Activated T-cell treated with anti-CD3 and anti-CD28 coated beads, Interleukin-2, amount 50 U/mL, for 1 hour (primary cell): ENCODE measurements at places on chromosomes 16 and 17.

DNA sequence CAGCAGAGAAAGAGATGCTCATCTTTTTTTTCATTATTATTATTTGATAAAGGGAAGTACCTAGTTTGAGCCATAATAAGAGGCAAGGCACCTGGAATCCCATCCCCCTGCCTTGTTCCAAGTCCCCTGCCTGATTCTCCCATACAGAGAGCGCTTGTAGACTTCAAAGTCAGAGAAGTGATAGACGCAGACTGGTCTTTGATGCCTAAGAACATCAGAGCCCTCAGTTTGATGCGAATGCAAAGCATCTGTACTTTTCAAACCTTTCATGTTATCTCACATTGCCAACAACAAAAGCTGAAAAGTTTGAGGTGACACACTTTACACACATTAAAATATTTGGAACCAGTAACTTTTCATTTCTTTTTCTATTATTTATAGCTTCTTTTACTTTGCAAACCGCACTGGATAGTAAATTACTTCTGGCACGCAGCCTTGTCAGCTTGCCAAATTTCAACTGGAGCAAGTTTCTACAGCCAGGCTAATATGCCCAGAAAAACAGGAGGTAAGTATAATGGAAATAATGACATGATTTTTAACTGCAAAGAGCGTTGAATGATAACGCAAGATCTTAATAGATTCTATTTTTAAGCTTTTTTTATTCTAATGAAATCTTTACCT lies 5.9 kb upstream of the UTP6 start:
- no peak for DNase-seq

GRCh38 chr16:1053700-1054368 lies 18.7 kb upstream of the SSTR5 start:
- no peak for DNase-seq

- no peak for DNase-seq
These were observed 5.0 kb upstream of the ALDH3A1 start for GRCh38 chr17:19753051-19753509.

DNA sequence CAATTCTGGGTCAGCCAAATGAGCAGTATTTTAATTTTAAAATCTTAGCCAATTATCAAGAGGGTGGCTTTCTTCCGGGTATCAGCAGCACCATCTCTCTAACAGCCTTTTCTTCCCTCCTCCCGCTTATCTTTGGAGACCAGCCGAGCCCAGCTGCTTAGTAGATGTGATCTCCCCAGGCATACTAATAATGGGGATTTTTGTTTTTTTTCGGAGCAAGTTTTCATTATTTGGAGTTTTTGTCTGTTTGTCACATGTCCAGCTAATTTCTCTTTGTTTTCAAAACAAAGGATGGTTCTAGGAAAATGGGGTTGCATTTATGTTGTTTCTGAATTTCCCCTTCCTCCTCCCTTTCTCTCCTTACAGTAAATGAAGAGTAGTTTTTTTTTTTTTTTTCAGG lies 170.5 kb upstream of the MPHOSPH6 start:
- DNase-seq: no peak

DNA sequence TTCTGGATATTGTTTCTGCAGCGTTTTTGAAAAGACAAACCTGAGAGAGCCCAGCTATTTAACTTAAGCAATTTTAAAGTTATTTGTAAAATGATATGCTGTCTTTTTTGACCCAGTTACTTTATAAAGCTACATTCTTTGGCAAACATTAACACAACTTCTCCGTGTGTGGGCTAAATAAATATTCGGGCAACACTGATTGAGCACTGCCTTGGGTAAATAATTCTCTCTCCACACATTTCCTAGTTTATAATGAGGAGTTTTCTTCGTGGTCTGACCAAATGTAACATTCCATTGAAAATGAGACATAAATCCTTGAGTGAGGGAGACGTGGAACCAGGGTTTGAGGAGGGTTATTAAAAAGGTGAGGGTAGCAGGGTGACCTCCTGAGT lies 142.8 kb downstream of the WWOX start:
- DNase-seq: no peak

DNA sequence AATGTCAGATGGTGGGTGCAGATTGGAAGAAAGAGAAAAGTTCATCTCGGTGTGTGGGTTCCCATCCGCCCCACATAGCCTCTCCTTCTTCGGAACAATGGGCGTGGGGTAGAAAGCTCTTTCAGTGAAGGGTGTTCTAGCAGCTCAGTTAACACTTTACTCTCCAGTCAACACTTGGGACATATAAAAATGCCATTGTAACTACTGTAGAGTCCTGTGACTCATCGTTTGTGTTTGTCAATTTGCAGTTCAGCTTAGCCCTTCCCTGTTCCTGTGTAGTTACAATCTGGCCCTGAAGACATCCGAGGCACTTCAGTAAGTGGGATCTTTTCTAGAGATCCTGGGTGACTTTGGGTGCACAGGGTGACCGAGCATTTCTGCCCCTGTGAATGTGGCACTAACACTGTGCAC lies 11.5 kb upstream of the CLEC18C start:
- no peak for DNase-seq

DNA sequence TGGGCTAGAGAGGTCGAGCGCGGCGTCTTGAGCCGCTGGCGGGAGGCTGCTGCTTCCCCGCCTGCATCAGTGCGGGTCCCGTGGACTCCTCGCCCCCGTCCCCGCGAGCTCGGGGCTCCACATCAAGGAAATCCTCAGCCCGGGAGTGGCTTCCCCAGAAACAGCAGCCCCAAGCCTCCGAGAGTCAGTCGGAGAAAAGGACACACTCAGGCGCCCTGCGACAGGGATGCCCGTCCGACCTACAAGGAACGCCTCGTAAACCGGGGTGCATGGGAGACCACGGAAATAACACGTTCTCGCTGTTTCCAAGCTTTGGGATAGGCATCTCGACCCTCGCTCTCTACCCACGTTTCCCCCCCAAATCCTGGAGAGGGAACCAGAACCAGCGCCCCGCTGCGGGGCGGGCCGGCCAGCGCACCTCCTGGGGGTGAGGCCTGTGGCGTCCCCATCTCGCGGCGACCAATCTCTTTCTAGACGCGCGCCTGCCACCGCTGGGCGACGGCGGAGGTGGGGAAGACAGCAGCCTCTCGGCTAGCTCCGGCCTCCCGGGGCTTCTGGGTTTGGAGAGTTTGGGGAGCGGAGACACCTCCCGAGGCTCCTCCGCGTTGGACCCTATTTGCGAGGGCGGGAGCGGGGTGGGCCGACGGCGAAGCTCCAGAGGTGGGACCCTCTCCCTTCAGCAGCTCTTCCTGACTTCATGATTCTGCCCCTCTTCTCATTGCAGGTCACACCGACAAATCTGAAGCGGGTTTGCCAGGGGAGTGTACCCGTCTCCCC lies 759 bp upstream of the TP53I13 start:
- peak; percentile 78 for DNase-seq

DNA sequence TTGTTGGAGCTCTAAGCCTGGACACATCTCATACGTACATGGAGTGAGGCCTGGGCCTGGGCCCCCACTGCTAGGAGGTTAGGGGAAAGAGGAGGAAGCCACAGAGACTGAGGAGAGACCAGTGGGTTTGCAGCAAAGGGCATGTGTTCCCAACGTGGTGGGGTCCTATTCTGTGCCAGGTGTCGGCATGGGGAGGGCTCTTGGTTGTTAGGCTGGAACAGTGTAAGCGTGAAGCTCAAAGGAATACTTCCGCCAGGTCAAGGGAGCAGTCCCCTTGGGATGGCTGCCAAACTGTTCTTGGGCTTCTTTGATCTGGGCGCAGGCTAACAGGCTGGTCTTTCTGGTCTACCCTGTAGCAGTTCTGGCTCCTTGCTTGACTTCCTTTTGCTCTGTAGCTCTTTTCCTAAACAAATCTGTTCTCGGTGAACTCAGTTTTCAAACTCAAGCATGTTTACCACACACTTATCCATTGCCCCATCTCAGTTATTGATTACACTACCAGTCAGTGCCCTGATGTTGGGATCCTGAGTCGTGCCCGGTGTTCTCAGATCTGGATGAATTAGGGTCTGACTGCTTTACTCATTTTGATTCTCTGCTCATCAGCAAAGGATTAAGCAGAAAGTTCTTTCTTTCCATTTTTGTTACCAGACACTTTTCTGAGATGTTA lies 36.4 kb downstream of the GPT2 start:
- no peak for DNase-seq

- no peak for DNase-seq
These were observed 295.4 kb upstream of the KCNJ16 start for GRCh38 chr17:69779378-69780214.

DNA sequence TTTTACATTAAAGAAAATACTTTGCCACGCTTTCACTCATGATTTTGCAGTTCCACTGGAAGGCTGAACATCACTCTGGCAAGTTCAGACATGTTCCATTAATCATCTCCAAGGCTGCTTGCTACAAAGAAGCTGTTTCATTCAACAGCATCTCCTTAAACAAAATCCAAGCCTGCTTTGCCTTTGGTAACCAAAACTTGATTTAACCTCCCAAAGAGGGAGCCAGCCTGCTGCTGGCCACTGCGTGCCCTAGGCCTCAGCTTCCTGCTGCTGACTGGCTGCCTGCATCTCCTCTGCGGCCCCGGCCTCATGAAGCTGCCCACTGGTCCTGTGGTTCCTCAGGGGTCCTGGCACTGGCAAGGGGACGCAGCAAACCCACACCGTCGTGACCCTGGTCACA lies 31.8 kb downstream of the ANKRD11 start:
- no peak for DNase-seq

DNA sequence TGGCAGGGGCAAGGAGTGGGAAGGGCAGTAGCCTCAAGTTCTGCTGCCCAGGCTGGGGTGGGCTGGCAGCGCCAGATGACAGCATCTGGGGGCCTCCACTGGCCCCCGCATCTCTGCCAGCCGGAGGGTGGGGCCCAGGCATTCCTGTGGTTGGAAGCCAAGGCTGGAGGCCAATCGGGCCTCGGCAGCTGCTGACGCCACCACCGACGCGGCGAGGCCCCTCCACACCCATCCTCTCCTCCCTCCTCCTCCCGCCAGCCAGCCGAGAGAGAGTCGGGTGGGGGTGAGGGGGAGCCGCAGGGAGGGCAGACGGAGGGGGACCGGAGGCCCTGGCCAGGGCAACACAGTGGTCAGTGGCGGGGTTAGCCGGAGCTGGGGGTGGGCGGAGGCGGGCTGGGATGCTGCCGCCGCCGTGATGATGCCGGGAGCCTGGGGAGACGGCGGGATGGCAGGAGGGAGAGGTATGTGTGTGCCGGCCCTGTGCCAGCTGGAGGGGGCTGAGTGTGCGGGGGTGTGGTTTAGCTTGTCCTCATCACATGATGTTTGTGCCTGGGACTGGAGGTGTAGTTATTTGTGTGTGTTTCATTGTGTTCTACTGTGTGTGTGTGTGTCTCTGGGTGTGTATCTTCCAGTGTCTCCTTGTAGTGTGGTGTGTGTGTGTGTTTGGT lies 36.6 kb downstream of the ARHGAP23 start:
- DNase-seq: no peak

- DNase-seq: no peak
These were observed 27.4 kb downstream of the TMC6 start for GRCh38 chr17:78101112-78101511.

DNA sequence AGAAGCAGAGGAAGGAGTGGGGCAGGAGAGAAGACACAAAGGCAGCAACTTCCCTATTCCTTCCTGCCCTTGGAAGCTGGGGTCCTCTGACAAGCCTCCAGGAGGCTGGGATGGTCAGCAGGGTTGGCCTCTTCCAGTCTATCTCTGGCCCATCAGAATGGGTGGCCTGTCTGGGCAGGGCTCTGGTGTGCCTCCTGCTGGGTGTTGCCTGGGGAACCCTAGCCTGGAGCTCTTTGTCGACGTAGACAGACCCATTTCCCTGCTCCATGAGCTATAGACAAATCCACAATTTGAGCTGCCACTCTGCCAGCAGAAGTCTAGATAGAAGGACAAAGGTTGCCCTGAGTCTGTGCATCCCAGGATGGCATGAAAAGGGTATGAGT lies 11.4 kb downstream of the IGFBP4 start:
- no peak for DNase-seq

DNA sequence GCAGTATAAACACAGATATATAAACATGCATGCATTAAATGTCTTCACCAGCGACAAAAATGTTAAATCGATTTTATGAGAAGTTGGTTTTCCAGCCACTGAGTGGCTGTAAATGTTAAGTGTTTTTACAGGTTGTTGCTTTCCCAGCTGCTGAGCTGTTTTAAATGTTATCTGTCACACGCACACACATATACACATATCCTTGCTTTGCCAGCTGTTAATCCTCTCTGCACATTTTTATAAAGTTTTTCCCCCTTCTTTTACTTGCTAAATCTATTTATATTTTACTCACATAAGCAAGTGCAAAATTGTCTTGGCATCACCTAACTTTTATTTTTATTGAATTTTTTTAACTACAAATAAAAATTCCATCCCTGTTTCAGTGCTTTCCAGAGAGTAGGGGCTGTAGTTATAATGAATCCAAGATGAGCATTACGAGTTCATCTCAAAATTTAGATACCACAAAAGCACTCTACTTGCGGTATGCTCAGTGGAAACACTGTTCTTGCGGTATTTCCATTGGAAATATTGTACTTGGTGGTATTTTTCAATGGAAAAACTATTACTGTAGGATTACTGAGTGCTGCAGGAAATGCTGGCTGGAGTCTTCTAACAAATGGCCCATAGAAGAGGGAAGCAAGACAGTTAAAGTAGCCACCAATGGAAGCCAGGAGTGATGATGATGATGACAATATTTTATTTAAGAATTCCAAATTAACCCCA lies 124.9 kb upstream of the KCNJ16 start:
- no peak for DNase-seq

- no peak for DNase-seq
These were observed 586.3 kb downstream of the KCNJ18 start for GRCh38 chr17:22278302-22279275.

- no peak for DNase-seq
These were observed 39.8 kb downstream of the GRIN2C start for GRCh38 chr17:74819801-74820436.

DNA sequence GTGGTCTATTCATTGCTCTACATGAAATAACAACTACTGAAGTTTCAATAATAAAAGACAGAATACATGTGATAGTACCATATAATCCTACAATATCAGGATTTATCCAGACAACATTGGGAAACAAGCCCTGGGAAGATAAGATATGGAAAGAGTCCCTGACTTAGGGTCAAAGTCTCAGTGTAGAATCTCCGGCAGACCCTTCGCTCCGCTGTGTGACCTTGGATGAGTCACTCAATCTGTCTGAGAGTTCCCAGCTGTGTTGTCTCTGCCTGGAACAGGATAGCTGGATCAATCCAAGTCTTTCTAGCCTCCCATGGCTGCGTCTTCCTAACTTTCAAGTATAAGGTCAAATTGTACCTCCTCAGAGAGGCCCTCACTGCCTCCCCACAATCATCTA lies 335.9 kb downstream of the TMEM114 start:
- no peak for DNase-seq

DNA sequence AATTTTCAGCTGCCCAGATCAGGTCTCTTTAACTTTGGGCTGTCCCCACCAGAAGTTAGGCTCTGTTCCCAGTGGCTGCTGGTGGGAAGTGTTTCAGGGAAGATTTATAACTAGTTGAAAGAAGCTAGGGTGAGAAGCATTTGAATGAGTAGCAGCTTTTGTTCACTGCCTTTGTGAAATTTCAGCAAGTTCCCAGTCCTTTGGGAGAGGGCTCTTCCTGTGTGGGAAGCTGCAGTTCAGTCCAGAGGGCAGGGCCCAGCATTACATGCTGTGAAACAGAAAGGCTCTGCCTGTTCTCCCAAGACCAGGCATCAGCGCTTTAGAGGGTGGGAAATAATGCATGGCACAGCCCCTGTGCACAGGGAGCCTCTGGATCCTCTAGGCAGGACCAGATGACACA lies 17.8 kb downstream of the PROCA1 start:
- DNase-seq: no peak
